ENCODE measurements at places on chromosomes 7 and 10.

DNA sequence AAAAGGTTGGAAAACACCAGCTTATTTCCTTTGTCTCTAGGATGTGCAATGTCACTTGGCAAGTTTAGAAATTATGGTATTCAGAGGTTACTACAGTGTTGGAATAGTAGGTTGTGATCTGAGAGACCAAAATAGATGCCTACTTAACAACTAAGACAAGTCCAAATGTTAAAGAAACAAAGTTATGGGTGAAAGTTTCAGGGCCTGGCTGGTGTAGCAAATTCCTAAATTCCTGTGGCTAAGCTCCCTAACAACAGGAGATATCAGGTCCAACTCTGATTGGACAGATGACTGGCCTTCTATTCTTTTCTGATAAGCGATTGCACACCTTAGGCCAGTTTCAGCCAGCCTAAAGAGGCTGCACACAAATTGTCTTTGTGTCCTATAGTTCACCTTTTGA, 873.5 kb downstream of the REEP3 start:
- no peak for DNase-seq

DNA sequence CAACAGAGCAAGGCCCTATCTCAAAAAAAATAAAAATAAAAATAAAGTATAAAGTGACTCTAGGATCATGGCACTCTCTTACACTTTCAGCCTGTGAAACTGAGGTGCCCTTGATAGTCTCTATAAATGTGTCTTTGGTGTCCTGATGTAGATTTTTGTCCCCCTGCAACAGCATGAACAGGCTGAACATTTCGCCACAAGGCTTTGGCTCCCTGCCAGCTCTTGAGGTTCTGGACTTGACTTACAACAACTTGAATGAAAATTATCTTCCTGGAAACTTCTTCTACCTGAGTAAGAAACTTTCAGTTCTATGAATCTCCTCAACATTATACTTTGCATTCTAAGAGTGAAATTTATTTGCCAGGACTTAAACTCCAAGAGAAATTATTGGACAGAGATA, 48.1 kb upstream of the BMS1 start:
- no peak for DNase-seq

DNA sequence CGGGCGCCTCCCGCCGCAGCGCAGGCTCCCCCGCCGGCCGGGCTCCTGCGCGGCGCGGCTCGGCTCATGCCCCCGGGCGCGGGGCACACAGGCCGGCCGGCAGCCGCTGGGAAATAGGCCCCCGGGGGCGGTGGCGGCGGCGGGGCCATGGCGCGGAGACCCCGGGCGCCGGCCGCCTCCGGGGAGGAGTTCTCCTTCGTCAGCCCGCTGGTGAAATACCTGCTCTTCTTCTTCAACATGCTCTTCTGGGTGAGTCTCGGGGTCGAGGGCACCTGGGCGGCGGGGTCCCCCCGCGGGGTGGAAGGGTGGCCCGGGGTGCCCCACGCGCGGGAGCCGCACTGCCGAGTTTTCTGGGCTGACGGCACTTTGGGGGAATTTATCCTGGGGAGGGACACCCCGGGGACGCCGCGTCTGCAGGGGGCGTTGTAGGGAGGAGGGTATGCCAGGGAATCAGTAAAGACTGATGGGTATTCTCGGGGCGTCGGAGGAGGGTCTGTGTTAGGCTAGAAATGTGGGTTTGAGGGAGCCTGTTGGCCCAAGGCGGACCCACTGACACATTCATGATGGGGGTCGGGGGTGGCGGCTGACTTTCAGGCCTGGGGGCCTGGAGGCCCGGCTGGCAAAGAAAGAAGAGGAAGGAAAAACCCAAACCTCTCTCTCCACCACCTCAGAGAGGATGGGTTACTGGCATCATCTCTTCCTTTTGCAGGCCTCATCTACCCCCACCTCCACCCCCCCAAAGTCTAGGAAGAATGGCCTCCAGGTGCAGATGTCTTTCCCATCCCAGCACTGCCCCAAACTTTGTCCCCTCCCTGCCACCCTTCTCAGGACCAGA, 544 bp downstream of the TSPAN33 start:
- no peak for DNase-seq

DNA sequence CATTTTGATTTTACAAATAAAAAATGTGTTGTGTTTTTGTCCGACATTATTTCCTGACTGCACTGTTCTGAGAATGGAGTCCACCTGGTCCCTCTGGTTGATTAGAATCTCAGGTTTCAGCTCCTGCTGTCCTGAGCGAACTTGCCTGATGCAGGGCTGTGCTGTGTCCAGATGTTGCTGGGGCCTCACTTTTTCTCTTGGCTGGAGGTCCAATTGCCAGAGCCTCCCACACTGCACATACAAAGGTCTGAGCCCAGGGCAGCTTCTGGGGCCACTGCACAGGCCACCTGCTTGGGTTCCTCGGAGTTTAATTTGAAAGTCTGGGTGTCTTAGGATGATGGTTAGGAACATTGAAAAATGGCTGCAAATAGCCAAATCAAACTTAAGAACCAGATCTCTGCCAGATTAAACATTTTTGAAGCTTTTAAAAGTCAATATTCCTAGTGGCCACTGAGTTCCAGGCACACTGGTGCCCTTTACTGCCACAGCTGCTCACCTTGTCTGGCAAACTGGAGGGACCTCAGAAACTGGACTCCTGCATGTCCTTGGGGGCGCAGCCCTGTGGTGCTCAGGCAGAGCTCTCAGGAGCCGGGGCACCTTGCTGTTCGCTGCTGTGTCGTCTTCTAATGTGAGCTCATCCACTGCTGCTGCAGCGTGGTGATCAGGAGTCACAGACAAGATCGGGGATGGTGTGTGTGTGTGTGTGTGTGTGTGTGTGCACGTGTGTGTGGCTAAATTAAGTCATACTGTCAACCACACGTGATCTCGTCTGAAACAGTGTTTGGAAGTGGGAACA, 75.0 kb downstream of the WDR37 start:
- no peak for DNase-seq

DNA sequence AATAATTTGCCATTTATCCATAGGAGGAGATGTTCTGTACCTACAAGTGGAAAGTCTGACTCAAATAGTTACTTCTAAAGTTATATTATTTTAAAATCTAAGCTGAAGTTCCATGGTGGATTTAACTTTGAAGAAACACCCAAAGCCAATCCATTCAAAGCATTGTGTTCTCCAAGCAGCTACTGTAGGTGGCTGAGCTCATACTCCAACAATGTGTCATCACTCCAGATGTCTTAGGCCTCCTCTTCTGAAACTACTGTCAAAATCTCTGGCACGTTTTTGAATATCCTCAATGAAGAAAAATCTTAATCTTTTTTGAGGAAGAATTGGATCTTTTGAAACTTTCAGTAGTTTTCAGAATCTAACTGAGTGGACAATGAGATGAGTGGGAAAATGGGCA, 169.1 kb downstream of the PTEN start:
- DNase-seq: no peak

DNA sequence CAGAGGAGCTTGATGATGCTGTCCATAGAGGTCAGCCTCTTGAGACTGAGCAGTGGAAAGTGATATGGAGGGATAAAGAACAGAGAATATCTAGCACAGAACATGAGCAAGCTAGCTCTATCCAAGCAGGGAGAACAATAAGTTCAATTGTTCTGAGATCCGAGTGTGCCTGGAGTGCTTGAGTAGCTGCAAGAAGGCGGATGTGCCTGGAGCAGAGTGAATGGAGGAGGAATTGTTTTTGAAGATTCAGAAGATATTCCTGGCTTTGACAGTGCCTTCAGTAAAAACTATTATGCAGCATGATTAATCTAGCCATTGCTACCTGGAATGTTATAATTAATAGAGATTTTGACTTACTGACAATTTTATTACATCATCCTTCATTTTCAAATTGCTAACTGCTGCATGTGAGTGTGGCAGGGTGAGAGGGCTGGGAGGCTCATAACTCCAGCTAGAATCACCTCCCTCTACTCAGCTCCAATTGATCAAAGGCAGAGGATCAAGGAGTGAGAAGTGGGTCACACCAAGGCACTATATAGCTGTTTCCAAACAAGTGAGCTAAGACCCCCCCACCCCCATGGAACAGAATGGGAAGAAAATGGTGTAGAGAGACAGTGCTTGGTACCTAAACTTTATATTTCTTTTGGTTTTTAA, 302.8 kb downstream of the ADRA2A start:
- DNase-seq: no peak

DNA sequence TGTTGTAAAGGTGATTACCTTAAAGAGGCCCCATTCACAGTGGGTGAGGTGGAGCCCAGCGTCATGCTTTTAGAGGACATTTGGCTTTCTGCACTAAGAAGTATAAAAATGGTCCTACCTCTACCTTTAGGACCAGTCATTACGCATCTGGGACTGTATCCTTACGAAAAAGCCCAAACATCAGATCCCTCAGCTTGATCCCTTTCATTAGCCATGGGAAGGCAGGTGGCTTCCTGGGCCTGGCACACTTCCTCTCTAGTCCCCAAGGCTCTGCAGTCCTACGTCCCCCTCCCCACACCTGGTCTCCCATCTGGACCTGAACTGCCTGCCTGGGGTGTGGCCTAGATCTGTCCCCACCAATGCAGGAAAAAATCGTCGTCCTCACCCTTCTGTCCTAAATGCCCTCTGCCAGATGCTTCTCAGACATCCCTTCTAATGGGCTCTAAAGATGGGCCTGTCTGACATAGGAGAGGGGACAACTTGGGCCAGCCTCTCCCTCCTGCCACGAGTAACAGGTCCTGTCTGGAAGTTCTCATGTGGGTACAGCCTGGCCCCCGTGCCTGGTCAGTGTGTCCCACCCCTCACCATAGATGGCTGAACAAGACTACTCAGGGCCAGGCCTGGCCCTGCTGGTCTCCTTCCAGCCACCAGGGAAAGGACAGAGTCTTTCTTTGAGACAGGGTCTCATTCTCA, 11.8 kb upstream of the SLC18A3 start:
- DNase-seq: no peak

DNA sequence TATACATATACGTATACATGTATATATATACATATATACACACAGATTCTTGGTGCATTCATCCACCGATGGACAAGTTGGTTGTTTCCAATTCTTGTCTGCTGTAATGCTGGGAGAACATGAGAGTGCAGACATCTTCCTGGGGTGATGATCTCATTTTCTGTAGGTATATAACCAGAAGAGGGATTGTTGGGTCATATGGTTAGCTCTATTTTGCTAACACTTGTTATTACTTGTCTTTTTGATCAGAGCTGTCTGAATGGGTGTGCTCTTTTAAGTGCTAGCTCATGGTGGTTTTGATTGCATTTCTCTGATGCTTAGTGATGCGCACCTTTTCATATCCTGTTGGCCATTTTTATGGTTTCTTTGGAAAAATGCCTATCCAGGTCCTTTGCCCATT, 106.4 kb downstream of the TAX1BP1 start:
- DNase-seq: no peak

DNA sequence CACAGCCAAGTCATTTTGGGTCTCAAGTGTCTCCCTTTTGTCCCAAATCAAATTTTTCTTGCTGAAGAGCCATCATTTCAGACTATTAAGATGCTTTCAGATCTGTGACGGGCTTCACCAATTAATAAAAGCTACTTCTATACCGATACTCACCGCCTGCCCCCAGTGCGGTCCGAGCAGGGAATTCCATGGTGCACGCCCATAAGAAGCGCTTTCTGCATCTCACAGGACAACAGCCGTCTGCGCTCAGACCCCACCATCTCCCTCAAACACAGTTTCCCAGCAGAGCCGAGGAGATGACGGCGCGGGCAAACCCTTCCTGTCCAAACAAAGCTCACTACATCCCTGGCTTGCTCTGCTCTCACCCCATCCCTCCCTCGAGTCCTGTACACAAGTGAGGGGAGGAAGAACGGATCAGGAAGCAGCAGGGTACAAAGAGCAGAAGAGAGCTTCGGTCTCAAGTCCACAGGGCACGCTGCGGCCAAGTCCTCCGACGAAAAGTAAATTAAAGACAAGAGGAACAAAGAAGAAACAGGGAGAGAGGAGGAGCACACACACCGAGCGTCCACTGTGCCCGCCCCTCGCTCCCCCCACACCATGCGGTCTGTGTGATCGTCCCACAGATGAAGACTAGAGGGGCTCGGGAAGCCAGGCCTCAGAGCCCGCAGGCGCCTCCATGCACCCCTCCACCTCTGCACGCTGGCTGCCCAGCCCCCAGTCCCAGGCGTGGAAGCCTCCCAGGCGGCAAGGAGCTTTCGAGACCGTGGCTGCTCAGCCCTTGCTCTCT, 121.9 kb downstream of the MAD1L1 start:
- no peak for DNase-seq

- DNase-seq: no peak
Observed at GRCh38 chr10:112949143-112949823, 764 bp upstream of the TCF7L2 start.

GRCh38 chr7:149604521-149604920, 106.9 kb upstream of the ZNF746 start:
- no peak for DNase-seq

- no peak for DNase-seq
Observed at GRCh38 chr7:158763454-158764033, 58.9 kb upstream of the NCAPG2 start.

GRCh38 chr7:18494821-18495408, 634 bp upstream of the HDAC9 start:
- DNase-seq: no peak

- no peak for DNase-seq
Observed at GRCh38 chr7:103866919-103867318, 122.5 kb downstream of the RELN start.

DNA sequence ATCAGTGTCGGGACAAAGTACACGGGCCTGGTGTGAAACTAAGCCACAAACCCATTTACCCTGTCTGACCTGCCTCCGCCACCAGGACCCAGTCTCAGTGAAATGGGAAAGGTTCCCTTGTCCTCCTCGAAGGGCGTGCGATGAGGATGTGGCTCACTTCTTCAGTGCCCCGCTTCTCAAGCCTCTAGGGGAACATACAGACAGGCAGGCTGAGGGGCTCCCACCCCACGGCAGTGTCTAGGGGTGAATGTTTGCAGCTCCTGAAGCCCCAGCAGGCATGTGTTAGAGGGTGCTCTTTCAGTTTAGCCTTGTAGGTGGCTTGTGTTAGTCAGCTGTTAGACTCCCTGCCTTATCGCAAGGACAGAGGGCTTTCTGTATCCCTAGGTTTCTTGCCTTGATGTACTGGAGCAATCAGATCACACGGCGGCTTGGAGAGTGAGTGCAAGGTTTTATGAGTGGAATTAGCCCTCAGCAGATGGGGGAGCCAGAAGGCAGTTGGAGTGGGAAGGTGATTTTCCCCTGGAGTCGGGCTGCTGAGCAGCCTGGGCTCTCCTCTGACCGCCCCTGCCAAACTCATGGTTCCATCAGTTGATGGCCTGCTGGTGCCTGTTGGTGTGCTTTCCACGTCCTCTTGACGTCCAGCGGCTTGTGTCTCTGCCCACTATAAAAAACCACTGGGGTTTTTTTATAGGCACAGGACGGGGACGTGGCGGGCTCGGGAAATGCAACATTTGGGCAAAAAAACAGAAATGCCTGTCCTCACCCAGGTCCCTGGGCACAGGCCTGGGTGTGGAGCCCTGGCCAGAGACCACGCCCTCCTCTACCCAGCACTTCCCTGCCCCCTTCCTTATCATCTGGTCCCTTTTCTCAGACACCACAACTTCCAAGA, 759 bp downstream of the NUDT1 start:
- no peak for DNase-seq

DNA sequence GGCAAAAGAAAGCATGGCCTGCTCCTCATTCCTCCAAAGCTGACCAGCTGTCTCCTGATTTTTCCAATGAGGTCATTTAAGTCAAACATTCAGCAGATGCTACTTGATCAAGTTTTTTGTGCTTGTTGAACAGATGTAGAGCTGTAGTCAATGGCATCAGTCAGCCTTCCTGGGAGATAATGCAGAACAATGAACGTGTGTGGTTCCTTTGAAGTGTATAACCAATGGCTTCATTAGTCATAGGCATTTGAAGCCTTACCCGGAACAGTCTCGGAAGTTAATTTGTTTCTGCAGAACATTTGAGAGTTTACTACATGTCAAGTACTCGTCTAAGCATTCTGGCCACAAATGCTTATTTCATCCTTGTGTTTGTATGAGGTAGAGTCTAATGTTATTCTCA, 227.1 kb downstream of the ADRA2A start:
- no peak for DNase-seq
